ENCODE measurements at places on chromosomes 3 and 15.

- no peak for DNase-seq
Measured at GRCh38 chr3:5002174-5002870, 23.1 kb downstream of the BHLHE40 start.

DNA sequence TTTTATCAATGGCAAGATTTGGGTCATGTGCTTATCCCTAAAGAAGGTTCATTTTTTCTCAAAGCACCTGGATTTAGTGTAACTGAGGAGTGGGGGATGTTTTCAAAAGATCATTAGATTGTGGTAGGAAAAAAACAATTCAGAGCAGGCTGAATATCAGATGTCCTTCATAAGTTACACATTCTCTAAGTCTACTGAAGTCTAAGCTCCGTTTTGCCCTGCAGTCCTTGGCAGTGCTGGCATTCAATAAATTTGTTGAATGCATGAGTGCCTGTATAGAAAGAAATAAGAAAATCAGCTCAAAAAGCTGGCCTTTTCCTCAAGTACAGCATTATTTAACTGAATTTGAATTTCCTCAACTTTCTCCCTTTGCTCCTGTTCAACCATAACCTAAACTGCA lies 819.0 kb upstream of the GRM7 start:
- no peak for DNase-seq

- DNase-seq = no peak
Measured at GRCh38 chr15:29852201-29852600, 29.9 kb upstream of the TJP1 start.

- no peak for DNase-seq
Measured at GRCh38 chr3:3714572-3714971, 84.7 kb upstream of the LRRN1 start.

- DNase-seq = no peak
Measured at GRCh38 chr3:11118181-11118682, 36.1 kb upstream of the HRH1 start.

DNA sequence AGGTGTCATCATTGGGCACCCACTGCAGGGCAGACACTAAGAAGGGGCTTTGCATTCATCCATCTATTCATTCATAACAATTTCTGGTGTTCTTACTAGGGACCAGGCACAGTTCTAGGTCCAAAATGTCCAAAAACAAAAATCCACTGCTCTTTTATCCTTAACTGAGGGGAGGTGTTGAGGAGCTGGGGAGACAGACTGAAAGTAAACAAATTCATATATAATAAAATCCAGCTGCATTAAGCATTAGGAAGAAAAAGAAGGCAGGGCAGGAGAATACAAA lies 1.1 kb downstream of the EIF4E3 start:
- no peak for DNase-seq

GRCh38 chr3:25191673-25192072 lies 236.4 kb upstream of the RARB start:
- DNase-seq = no peak

DNA sequence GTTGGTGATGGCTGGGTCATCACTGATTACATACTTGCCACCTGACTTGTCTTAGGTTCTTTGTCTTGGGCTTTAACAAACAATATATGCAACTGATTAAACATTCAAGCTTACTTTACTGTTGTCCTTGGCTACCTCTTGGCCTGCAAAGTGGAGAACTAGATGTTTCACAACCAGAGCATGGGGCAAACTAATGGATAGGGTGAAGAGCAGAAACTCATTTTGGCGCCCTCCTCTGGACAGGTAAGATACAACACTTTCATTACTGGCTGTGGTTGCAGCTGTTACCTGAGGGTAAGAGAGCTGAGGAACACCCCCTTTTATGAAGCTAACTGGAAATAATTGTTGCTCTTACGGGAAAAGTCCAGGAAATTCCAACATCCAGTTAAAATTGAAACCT lies 262.1 kb downstream of the NAALADL2 start:
- no peak for DNase-seq

DNA sequence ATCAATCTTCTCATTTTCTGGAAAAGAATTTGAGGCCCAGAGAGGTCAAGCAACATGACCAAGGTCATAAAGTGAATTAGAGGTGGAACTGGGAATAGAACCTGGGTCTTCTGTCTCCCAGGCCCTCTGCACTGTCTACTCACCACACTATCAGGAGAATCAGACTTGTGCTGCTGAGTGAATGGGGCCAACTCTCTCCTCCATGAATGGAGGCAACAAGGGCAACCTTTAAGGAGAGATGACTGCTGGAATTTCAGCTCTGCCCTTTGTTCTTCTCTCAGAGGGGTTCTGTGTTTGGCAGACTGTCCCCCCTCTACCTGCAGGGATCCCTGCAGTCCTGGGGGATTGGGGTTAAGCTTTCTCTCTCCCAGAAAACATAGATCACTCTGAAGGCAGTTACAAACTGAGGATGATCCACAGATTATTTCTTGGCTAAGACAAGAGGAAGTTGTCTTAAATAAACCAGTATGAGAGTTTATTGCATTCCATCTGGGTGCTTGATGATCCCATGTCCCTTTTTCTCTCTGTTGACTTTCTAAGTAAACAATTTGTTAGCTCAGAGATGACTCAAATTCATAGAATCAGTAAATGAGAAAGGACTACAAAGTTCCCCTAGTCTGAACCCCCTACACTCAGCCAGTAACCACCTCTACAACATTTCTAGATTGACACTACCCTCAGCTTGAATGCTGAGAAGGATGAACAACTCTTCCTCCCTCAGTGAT lies 99.0 kb upstream of the LIPC start:
- no peak for DNase-seq

DNA sequence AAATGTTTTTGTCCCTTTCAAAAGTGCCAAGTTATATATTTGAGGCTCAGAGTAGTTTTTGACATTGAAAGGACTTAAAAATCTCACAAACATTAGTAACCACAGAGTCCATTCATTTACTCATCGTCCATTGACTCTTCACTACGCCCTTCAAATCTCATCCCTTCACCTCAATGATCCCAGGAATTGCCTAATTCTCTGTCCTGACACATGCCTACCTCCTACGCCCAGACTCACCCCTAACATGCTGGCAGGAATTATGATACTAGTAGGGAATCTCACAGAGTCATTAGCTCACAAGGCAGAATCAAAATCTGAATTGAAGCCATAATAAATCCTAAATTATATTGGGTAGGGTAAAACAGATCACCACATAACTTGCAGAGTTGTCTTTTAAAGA lies 410.1 kb downstream of the RAP2B start:
- no peak for DNase-seq

DNA sequence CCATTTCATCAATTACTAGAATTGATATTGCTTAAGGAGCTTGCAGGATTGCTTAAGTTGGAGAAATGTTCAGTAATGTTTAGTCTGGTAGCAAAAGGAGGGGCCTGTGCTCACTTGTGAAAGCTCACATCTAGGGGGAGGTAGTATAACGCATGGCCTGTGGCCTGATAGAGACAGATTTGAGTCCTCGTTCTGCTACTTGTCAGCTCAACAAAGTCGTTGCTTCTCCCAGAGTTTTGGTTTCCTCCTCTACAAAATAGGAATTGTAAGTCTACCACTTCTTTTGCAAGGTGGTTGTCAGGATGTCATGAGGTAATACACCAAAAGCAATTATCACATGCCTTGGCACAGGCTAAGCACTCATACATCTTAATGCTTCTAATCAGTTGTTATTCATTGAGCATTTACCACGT lies 1.3 kb downstream of the ST3GAL6 start:
- no peak for DNase-seq

- no peak for DNase-seq
Measured at GRCh38 chr3:150073513-150073912, 102.8 kb upstream of the PFN2 start.

DNA sequence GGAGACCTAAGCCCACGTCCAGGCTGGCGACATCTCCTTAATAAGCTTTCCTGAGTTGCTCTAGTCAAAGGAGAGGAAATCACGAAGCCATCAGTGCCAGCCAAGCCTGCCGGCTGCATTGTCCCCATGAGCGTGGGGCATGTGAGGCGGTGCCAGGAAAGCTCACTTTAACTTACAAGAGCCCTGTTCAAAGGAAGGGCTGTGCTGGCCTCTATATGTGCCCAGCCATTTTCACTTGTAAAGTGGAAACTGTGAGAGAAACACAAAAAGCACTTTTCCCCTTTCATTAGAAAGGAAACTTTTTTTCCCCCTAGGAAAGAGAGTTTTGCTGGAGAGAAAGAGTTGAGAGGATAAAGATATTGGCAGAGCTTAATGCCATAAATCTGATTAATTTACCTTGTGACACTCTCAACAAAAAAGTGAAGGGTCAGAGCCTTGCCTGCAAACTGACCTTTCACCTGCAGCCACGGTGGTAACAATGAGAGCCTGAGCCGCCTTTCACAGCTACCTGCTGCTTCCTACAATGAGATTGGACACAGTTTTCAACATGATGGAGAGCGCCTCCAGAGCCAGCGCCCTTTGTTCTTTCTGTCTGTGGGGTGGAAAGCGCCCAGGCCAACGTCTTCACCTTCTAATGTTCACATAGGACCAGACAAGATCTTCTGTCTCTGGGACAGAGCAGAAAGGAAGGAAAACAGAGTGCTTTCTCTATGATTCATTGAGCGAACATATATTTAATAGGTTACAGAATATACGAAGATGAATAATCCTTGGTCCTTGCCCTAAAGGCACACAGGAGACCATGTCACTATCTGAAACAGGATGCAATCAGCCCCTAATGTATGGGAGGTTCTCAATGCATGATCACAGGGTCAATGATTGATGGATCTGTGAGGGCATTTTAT lies 233.1 kb upstream of the HES1 start:
- no peak for DNase-seq

GRCh38 chr3:34408088-34408487 lies 609.7 kb downstream of the PDCD6IP start:
- no peak for DNase-seq

GRCh38 chr15:62997441-62997840 lies 45.1 kb upstream of the TPM1 start:
- no peak for DNase-seq

DNA sequence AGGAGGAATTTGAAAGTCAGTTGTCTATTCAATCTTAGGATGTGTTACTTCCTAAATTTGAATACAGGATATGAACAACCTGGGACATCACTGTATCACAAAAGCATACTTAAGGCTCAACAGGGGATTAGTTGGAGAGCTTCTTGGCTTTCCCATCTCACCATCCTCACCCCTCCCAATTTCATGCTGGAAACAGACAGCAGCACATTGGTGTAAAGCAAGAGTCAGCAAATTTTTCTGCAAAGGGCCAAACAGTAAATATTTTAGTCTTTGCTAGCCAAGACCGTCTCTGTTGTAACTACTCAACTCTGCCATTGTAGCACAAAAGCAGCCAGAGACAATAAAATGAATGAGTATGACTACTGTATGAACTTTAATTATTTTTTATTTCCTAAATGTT lies 94.9 kb downstream of the ERC2 start:
- DNase-seq = no peak

DNA sequence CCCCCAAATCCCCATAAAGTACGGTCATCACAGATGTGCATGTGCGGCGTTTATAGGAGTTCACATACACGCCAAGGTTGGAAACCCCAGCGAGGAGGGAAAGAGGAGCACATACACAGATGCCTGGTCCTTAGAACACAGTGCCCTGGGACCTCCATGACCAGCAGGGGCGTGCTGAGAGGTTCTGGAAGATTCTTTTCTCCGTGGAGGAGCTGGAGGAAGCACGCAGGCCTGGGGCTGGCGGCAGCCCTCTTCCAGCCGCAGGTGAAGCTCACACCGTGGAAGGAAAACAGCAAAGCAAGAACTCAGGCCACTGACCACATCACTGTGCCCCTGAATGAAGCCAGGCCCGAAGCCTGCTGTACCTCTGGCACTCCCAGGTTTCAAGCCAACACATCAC lies 61.0 kb upstream of the SEC61A1 start:
- DNase-seq = no peak

GRCh38 chr3:21621181-21621651 lies 129.8 kb downstream of the ZNF385D start:
- no peak for DNase-seq

- DNase-seq = no peak
Measured at GRCh38 chr3:140972833-140973232, 31.2 kb downstream of the SLC25A36 start.

- peak; percentile 59 for DNase-seq
Measured at GRCh38 chr15:31200735-31201151, 99.2 kb upstream of the TRPM1 start.

DNA sequence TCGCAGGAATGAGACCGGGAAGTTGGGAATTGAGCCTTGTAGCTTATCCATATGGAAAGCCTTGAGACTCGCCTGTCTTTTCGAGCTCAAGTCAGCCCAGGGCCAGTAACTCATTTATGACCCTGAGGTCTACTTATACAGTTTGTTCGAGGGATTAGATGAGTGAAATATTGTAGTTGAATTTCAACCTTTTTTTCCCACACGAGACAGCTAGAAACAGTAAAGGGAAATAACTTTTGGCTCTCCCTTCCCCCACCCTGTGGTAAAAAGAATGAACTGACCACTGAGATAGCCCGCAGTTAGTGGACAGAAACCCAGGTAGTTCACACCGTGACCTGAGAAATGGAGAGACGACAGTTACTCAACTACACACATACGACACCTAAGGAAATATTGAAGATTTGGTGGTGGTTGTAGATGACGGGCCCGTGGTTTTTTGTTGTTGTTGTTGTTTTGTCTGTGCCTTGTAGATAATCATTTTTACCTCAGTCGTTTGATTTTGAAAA lies 841 bp downstream of the EIF3J start:
- DNase-seq = no peak

GRCh38 chr3:180175572-180175971 lies 138.8 kb upstream of the PEX5L start:
- DNase-seq = no peak

GRCh38 chr3:139957844-139958243 lies 22.9 kb downstream of the CLSTN2 start:
- DNase-seq = no peak

DNA sequence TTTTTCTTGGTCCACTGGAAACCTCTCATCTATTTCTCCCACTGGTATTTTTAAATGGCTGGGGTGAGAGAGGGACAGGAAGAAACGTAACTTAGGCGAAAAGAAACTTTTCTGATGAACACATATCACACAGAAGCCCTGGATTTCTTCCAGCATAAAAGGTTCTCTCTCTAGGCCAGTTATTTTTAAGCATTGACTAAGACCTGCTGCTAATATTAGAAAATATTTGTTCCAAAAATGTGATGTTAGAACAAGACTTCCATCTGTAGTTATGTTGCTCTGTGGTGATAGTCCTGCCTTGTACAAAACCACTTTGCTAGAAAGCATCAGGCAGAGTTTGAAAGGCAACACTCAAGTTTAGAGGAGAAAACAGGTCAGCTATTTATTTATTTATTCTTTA lies 537.7 kb downstream of the MCTP2 start:
- DNase-seq = no peak

- no peak for DNase-seq
Measured at GRCh38 chr15:101664303-101664913, 12.2 kb upstream of the TM2D3 start.

GRCh38 chr3:10329495-10330015 lies 8.6 kb upstream of the SEC13 start:
- DNase-seq = no peak

GRCh38 chr3:74273091-74273490 lies 341.4 kb downstream of the CNTN3 start:
- no peak for DNase-seq

DNA sequence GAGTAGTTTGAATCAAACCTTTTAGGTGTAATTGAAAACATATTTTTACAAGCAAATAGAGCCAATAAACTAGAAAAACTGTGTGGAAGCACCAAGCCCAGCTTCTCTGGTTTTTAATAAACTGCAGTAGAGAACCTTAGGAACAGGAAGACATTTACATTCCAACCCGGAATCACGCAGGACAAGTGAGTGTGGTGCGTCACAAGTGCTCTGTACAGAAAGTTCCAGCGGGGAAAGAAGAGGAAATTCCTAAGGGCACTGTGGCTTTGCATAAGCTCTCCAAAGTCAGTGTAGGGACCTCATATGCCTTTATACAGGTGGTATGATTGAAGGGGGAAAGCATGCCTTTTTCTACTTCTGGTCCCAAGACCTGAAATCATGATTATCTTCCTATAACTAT lies 21.6 kb downstream of the COL8A1 start:
- DNase-seq = no peak
